SHP77 treated with DMSO at 0.1 percent for 48 hours (cell line): ENCODE measurements at places on chromosomes 16 and 17.

- no peak for DNase-seq
Observed at GRCh38 chr16:79296491-79296890, 304.0 kb downstream of the MAF start.

DNA sequence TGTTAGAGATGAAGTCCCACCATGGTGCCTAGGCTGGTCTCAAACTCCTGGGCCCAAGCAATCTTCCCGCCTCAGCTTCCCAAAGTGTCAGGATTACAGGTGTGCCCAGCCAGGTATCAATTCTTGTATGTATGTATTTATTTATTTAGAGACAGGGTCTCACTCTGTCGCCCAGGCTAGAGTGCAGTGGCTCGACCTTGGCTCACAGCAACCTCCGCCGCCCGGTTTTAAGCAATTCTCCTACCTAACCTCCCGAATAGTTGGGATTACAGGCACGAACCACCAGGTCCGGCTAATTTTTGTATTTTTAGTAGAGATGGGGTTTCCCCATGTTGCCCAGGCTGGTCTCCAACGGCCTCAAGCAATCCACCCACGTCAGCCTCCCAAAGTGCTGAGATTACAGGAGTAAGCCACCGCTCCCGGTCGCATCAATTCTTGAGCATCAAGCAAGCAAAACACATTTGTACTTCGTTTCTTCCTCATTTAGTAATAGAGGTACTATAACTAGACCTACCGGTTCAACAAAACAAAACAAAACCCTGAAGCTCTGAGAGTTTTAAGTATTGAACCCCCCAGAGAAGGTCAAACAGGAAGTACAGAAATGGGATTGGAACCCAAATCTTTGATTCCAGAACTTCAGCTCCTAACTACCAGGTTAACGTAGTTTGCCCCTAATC is 1.0 kb upstream of the ZNF500 start:
- DNase-seq, result no peak

DNA sequence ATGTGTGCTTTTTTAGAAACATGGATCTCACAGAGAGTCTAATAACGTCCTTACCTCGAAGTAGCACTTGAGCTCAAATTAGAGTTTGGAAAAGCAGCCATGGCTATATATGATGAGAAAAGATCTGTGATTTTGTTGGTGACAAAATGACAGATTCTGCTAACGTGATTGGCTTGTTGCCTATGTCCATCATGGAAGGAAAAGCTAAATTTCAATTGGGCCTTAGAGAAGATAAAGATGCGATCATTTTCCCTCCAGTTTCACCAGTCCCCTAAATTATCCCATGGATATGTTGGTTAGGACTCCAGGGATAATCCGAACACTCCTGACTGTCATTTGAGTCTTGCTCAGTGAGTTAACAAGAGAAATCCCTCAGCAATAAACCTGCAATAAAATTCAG is 175.8 kb downstream of the C16orf95 start:
- DNase-seq, result no peak

DNA sequence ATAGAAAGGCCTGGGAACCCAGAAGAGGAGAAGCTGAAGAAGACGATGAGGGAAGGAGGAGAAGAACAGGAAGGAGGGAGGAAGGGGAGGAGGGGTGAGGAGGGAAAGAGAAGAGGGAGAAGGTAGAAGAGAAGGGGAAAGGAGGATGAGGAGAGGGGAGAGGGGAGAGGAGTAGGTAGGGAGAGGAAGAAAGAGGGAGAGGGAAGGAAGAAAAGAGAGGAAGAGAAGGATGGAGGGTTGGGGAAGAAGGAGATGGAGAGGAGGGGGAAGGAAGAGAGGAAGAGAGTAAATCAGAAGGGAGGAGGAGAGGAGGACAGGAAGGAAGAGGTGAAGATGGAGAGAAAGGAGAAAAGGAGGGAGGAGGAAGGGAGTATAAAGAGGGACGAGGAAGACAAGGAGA is 109.6 kb upstream of the IRX6 start:
- no peak for DNase-seq

DNA sequence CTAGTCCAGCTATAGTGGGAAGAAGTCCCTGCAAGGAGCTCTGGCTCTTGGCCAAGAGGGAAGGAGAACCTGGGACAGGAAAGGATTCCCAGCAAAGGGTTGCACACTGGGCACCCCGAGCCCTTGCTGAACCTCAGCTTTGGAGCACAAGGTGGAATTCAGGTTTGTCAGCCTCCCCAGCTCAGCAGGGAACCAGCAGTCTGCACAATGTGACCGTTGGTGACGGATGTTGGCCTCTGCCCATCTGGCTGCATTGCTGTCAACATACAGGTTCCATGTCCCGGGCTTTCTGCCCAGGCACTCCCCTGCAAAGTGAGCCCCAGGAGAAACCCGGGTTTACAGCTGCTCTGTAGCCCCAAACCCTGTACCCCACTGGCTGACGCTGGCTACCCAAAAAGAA is 6.7 kb downstream of the RPRML start:
- no peak for DNase-seq
